ENCODE measurements at places on chromosomes 1 and 21.

DNA sequence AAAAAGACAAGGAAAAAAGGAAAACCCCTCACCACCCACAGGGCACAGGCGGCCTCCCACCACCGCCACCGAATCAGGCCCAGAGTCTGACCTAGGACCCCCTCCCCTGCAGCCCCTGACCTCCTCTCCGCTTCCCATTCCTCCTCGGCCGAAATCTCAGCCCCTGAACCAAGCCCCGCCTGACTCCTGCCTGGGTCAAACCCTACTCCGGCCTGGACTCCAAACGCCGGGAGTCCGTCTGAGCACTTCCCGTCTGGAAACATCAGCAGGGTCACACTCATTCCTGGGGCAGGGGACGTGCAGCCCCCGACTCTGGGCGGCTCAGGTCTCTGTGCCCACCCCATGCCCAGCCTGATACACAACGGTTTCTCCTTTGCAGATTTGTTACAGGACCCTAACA lies 26.4 kb upstream of the SUMO3 start:
- DNase-seq: no peak

DNA sequence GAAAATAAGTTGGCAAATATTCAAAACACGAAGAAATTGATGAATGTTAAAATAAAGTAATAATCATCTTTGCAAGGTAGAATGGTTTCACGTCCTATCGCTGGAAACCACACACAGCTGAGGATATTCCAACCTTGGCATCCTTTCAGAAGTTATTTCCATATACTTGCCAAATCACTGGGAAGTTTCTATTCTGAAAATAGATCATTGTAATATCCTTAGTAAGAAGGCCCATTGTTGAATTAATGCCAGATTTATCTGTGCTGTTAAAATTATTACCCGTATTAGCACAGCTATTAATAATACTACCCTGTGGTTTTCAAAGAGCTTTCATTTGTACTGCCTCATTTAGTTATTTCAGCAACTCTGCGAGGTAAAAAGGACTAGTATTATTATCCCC lies 81.1 kb downstream of the OLFM3 start:
- DNase-seq: no peak

GRCh38 chr1:79422726-79423125 lies 416.2 kb upstream of the ADGRL4 start:
- no peak for DNase-seq

DNA sequence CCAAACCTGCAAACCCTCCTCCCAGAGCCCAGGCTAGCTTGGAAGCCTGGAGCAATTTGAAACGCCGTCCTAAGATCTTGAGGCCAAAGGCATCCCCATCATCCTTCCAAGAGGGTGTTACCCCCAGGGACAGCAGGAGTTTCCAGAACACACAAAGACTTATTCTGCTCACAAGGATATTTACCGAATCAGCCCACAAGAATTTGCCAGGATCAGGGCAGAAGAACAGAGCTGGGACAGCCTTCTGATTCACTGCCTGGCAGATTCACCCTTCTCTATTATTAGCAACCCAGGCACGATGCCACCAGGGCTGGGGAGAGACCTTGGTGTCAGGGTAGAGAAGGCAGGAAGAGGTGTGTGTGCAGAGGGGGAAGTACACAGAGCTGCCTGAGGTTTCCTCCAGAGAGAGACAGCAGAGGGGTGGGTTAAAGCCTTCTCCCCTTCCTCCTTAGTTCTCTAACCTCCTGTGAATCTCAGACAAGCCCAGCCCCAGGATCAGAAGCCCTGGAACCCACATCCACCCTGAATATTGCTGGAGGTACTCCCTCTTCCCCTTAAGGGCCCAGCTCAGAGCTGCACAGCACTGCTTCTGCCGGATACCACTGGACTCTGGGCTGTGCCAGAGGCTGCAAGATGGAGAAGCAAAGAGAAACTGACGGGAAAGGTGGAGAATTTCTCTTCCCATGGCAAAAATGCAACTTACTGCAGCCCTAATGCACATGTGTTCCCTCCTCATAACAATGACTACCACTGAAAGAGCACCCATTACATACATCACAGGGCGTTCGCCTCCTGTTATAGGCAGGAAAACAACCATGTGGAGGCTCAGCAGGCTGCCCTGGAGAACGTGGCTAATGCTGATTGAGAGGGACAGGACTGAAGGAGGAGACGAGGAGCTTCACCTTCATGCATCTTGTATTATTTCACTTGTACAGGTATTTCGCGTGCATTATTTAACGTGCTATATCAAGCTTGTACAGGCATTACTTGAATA lies 61.8 kb downstream of the ITPKB start:
- DNase-seq: no peak

- no peak for DNase-seq
Measured at GRCh38 chr1:4395676-4396075, 258.7 kb upstream of the AJAP1 start.

GRCh38 chr1:180415985-180416633 lies 86.3 kb downstream of the ACBD6 start:
- peak; percentile 41 for DNase-seq

GRCh38 chr1:64487061-64487460 lies 17.1 kb downstream of the CACHD1 start:
- DNase-seq: no peak

DNA sequence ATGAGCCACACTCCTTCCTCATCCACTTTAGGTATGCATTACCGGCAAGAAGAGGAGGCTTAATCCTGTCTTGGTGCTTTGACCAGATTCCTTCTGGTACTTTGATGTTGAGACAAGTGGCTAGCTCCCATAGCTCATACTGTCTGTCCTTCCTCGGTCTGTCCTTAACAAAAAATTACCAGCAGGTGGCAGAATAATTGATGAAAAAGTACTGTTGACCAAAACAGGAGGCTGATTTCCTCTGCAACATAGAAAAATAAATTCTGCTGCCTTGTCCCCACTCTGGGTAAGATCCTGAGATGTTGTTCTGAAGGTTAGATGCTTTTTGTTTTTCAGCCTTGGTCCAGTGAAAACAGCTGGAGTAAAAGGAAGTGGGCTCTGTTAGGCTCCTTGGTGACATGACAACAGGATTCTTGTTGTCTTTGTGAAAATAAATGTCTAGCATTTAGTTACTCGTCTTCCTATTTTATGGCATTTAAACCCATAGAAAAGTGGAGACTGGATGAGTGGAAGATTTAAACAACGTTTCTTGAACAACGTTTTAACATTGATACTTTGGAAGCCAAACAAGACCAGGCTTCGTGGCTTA lies 11.2 kb upstream of the HJV start:
- DNase-seq: peak; percentile 59

DNA sequence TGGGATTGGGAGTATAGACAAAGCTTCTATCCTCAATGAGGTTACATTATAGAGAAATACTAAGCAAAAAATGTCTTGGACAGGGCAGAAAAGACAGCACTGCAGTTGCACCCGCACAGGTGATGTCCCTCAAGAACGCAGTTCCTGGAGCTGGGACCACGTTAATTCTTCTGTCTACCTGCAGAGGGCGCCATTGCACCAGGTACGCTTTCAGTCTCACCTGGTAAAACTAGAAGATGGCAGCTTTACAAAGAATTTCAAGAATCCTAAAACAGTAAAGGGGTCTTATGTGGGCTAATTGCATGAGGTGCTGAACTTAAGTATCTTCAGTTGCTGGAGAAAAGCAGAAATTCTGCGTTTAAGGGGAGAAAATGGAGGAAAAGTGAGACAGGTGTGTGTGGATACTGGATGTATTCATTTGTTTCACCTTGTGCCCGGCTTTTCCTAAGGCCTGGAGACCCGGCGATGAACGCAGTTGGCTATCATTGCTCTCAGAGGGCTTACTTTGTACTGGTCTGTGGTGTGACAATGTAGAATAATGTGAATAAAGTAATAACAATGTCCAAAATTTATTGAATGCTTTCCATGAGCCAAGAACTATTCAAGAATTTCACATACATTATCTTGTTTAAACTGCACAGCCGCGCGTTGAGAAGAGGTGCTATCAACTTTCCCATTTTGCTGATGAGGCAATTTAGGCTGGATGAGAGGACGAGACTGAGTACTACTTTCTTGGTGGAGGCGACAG lies 276.3 kb upstream of the GREM2 start:
- no peak for DNase-seq

DNA sequence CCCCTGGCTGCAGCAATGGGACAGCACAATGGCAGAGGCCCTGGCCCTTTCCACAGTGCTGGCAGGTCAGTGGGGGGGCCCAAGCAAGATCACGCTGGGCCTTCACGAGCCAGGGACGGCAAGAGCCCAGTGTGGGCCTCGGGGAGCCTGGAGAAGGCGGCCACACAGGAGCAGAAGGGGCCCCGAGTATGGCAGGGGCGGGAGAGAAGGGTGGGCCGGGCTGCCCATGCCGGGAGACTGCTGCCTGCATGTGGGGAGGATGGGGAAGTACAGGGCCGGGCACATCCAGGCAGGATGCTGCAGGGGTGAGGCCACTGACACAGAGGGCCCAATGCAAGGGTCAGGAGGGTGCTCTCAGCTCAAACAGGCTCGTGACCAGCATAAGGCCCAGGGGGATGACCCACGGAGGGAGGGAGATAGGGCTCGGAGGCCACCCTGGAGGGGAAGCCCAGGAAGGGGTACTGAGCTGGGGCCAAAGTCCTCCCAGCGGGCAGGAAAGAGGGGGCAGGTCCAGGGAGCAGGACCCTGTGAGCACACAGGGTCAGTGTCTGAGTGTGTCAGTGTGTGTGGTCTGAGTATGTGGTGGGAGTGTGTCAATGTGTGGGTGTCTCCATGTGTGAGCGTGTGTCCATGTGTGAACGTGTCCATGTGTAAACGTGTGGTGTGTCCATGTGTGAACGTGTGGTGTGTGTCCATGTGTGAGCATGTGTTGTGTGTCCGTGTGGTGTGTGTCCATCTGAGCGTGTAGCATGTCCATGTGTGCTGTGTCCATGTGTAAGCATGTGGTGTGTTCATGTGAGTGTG lies 13.1 kb downstream of the SLC19A1 start:
- no peak for DNase-seq

- no peak for DNase-seq
Measured at GRCh38 chr1:94871031-94871430, 50.9 kb downstream of the SLC44A3 start.

GRCh38 chr1:17546946-17547670 lies 7.6 kb downstream of the ARHGEF10L start:
- DNase-seq: no peak

Data from kidney capillary endothelial cell (primary cell).